ENCODE measurements at places on chromosomes 1 and 21.

- no peak for DNase-seq
These were observed 46.9 kb downstream of the ARHGEF10L start for GRCh38 chr1:17586172-17586964.

DNA sequence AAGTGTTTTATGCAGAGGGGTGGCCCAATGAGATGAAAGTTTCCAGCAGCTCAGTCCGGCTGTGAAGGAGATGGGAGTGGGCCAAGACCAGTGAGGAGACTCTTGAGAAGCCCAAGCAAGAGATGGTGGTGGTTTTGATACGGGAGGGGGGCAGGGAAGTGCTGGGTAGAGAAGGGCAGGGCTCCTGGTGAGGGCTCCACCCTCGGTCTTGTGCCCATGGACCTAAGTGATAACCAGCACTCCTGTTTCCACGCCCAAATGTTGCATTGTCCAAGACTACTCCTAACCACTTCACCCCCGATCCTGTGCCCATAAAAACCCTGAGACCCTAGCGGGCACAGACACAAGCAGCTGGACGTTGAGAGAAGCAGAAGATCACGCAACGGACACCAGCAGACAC, 140.9 kb downstream of the MIS18A start:
- no peak for DNase-seq

GRCh38 chr1:231395076-231395997, 26.8 kb downstream of the EGLN1 start:
- no peak for DNase-seq

DNA sequence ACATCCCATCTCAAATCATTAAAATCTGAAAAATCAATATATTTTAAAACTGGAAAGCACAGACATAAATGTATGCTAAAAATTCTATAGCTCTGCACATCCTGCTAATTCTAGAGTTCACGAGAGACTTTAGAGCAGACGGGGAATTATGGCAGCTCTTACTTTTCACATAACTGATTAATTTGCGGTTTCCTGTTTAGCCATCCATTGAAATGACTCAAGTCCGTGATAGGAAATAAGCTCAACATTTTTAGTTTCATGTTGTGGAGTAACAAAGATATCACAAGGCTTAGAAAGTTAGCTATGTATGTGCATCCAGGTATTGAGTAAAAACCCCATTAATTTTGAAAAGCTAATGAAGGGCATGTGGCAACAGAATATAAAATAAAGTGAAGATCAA, 123.2 kb downstream of the SMYD2 start:
- DNase-seq = no peak

DNA sequence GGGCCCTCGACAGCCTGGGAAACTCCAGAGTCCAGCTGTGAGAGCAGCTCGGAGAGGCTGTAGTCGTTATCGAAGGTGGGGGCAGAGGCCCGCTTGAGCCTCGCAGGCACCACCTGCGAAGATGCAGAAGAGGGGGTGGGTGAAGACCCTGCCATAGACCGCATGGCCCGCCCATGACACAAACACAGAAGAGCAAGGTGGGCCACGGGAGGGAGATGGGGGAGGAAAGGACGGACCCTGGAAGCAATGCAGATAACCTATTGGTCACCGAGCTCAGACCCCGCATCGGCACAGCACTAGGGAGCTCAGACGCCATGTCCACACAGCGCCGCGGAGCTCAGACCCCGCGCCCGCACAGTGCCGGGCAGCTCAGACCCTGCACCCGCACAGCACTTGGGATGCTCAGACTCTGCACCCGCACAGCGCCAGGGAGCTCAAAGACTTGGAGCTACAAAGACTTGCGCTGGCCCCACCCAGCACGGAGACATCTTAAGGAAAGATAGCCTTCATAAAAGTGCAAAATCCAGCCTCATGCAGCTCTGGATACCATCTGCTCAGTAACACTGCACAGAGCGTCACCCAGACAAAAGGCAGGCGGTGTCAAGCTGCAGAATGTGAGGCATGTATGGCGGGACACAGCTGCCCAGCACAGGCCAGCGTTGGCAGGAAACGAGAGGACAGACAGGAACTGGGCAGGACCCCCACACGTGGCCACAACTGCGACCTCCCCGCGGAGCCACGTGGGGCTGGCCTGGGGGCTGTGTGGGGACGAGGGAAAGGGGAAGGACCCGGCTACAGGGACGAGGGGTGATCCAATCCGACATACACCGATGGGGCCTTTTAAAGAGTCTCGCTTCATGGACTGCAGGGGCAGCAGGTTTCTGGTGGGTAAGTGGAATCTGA, 22.6 kb downstream of the RIPK4 start:
- DNase-seq = no peak

- DNase-seq = no peak
These were observed 9.5 kb downstream of the SLC6A9 start for GRCh38 chr1:44021581-44022321.

DNA sequence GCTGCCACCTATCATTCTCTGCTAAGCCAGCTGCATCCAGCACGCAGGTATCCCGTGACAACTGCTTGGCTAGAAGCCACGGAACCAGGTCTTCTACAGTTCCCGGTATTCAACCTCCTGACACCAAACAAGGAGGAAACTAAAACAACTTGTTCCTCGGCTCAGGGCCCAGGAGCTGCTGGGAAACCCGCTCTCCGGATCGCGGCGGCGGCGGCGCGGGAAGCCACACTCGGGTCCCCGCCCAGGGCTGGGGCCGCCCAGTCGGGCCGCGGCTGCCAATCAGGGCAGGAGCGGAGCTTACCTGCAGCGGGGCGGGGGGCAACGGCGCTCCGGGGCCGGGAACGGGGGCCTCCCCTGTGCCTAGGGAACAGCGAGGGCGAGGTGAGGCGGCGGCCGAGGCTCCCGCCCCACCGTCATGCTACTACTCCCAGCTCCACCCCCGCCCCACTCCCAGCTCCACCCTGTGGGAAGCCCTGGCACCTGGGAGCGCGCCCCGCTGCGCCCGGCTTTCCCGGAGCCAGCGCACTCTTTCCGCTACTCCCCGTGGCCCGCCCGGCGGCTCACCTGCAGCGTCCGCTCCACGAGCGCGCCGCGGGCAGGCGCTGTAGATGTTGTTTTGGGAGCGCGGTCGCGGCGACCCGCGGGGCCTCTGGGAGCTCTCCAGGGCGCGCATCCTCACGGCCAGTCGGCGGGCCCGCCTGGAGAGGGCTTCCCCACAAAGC, 12.1 kb downstream of the IL24 start:
- DNase-seq = peak; percentile 35

DNA sequence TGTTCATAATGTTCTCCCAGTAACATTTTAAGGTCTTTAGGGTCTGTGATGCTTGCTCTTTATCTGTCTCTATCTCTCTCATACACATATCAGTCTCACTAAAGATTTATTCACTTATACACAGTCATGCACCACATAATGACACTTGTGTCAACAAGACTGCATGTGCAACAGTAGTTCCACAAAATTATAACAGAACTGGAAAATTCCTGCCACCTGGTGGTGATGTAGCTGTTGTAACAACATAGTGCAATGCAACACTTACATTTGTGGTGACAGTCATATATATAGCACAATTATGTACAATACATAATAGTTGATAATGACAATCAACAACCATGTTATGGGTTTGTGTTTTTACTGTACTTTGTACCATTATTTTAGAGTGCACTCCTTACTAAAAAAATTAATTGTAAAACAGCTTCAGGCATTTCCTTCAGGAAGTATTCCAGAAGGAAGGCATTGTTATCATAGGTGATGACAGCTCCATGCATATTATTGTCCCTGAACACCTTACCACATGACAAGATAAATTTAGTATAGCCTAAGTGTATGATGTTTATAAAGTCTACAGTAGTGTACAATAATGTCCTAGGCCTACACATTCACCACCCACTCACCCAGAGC, 8.1 kb downstream of the TDRD5 start:
- no peak for DNase-seq

GRCh38 chr1:184388971-184389370, 2.1 kb downstream of the C1orf21 start:
- no peak for DNase-seq

GRCh38 chr1:201539561-201540431, 869 bp downstream of the NAV1 start:
- no peak for DNase-seq

DNA sequence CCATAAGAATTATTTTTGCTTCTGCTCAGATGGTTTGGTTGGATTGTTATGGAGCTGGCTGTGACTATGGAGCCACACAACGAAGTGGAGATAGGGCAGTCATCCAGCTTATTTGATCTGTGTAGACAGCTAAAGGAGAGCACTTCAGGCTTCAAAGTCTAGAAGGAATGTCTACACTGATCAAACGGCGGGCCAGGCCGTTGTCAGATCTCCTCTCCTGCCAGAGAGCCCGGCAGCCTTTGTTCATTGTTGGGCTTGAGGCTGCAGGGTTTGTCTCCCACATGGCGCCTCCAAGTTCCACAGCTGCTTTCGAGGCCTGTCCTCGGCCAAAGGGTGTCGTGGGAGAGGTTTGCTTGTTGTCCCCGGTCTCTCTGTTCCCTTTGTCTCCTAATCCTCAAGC, 2.8 kb upstream of the STMN1 start:
- DNase-seq = no peak

GRCh38 chr1:53576381-53576801, 117.2 kb downstream of the DMRTB1 start:
- no peak for DNase-seq

- no peak for DNase-seq
These were observed 2.7 kb downstream of the ENAH start for GRCh38 chr1:225650179-225650578.

DNA sequence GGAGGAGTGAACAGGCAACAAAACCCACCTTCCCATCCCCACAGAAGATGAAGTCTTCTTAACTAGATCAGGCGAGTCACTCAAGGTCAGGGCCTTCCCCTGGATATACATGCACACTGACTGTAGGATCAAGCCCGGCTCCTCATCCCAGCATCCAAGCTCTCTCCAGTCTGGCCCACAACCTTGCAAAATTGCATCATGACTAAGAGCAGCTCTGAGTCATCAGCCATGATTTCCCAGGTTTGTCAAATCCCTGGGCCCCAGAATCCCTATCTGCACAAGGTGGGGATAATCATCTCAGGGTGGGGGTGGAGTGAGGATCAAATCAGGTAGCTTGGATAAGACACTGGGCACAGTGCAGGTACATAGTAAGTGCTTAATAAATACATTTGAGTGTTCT, 199.3 kb upstream of the GRIK3 start:
- no peak for DNase-seq

- DNase-seq = no peak
These were observed 682.4 kb downstream of the ADGRL2 start for GRCh38 chr1:82483146-82483545.

DNA sequence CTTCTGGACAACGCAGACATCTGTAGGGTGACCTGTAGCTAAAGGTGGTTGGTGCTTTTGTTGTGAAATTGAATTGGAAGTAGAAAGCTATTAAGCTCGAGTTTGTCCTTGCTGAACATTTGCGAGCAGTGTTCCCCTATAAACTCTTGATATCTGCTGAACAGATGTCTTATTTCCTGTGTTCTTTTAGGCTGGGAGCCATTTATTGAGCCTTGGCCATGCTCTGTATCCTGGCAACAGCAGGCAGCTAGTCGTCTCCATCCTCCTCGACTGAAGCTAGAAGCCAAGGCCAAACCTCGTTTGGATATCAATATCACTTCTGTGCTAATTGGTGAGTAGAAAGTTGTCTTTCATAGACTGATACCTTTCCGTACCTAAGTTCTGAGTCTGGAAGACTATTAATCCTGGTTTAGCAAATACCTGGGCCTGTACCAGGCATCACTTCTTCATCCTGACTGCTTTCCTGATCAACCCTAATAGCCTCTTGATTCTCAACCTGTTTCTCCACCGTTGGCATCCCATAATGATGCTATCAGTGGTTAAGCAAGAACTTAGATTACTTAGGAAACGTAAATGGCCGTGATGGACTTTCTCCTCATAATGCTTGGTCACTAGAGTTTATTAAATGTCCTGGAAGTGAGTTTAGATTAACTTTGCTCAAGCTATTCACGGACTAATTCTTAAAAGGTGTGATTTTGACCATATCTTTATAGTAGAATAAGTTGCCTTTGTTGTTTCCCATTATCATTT, 103.4 kb downstream of the VPS13D start:
- no peak for DNase-seq

GRCh38 chr1:227094249-227094966, 154.3 kb downstream of the COQ8A start:
- no peak for DNase-seq

GRCh38 chr1:155680531-155680930, 8.0 kb downstream of the YY1AP1 start:
- no peak for DNase-seq

- DNase-seq = no peak
These were observed 25.6 kb downstream of the ALPL start for GRCh38 chr1:21534674-21535378.

GRCh38 chr1:103190766-103191165, 82.4 kb upstream of the COL11A1 start:
- no peak for DNase-seq

GRCh38 chr1:83029916-83030315, 969.0 kb downstream of the TTLL7 start:
- no peak for DNase-seq

GRCh38 chr21:43637530-43638158, 21.6 kb downstream of the HSF2BP start:
- DNase-seq = no peak

GRCh38 chr1:53766831-53767405, 28.0 kb upstream of the GLIS1 start:
- DNase-seq = no peak

GRCh38 chr1:156838972-156839371, 19.9 kb downstream of the INSRR start:
- no peak for DNase-seq

- DNase-seq = no peak
These were observed 547 bp downstream of the FOXD2 start for GRCh38 chr1:47438165-47439016.

DNA sequence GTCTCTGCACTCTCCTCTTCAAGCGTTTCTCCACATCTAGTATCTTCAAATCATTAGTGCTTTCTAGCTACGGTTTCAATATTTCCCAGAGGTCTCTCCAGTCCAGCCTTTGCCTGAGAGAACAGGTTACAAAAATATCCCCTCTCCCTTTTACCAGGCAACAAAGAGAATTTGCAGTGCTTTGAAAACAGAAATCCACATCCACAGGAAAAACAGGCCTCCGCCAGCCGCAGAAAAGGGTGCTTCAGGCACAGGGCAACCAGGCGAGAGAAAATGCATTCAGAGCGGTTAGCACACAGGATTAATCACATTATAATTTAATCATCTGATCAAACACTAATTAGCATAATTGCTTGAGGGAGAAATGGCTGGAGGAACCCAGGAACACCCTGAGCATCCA, 13.8 kb downstream of the DSCAM start:
- no peak for DNase-seq

- DNase-seq = peak; percentile 21
These were observed at the start of gene BACE2 for GRCh38 chr21:41167348-41168342. Gene BACE2 (plus strand): TSS chr21:41168160. CDS start chr21:41168264, 104 bp downstream.
